GOT3 (cell line): ENCODE measurements at places on chromosomes 6 and 20.

DNA sequence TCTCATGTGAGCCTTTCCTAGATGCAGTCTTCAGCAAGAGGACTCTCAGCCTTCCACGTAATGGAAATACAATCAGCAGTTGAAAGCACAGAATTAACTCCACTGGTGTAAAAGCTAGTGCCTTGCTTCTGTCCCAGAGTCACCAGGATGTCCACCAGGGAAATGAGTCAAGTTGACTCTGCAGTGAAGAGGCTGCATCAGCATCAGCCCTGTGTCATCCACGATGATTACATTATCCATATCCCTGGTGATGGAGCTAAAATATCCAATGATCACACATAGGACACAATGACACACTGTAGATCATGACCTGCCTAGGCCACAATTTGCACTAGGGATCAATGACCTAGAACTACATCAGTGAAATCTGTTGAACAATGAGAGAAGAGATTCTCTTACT is 262.4 kb downstream of the ERMARD start:
- DNase-seq, result no peak

DNA sequence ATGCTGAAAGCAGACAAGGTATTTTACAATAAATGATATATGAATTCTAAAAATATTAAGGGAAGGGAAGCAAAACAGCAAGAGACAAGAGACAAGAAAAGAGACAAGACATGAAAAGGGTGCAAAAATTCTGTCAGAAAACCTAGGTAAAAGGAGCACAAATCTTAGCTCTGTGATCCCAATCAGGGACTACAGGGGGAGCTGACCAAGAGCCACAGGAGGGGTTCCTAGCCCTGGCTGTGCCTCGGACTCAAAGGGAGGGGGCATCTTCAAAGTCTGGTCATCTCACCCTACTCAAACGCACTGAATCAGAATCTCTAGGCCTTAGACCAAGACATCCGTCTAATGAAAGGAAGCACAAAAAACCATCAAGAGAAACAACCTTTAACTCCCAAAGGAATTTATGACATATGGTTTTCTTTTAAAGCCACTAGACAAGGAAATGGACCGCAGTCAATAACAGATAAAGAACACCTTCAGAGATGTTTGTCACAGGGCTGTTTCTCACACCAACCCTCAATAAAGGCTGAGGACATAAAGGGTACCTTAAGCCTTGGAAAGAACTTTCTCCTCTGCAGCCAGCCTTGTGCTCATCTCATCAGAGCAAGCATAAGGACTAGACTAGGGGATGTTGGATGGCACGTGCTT is 130.4 kb upstream of the CDYL start:
- DNase-seq, result no peak

GRCh38 chr6:170057961-170058877 is 232.7 kb downstream of the DLL1 start:
- no peak for DNase-seq

- no peak for DNase-seq
These were observed 3.2 kb upstream of the ID4 start for GRCh38 chr6:19833947-19834346.

- DNase-seq, result no peak
These were observed 21.8 kb upstream of the NAA20 start for GRCh38 chr20:19995220-19995863.

DNA sequence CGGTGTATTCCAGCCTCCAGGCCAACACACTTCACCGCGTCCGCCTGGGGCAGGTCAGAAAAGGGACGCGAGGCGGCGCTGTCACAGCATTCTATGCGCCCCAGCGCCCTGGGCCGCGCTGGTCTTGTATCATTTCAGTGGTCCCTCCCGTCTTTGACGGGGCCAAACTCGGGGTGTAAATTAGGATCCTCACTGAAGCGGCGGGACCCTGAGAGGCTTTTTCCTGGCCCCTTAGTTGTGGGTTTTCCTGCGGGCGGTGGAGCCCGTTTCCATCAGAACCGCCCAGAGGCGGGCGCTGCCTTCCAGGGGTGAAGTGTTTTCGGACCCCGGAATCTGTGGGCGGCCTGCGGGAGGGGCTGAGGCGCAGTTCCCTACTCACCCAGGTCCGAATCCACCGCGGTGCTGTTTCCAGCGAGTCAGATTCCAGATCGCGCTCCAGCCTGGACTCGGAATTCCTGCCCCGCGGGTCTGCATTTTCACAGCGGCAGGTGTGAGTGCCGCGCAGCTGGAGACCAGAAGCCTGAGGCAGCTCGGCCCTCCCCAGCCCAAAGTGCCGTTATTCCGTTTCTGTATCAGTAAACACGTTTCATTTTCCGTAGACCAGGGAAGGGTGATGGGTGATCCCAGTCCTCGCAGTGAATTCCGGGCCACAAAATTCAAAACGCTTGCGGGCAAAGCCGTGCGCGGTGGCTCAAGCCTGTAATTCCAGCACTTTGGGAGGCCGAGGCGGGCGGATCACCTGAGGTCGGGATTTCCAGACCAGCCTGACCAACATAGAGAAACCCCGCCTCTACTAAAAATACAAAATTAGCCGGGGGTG is 3.9 kb upstream of the MICB start:
- DNase-seq, result peak; percentile 37

- no peak for DNase-seq
These were observed 169.5 kb upstream of the CENPW start for GRCh38 chr6:126170433-126170832.

GRCh38 chr6:144190080-144190479 is 39.8 kb downstream of the STX11 start:
- DNase-seq, result no peak

GRCh38 chr6:16324184-16324583 is 85.8 kb downstream of the GMPR start:
- DNase-seq, result no peak

DNA sequence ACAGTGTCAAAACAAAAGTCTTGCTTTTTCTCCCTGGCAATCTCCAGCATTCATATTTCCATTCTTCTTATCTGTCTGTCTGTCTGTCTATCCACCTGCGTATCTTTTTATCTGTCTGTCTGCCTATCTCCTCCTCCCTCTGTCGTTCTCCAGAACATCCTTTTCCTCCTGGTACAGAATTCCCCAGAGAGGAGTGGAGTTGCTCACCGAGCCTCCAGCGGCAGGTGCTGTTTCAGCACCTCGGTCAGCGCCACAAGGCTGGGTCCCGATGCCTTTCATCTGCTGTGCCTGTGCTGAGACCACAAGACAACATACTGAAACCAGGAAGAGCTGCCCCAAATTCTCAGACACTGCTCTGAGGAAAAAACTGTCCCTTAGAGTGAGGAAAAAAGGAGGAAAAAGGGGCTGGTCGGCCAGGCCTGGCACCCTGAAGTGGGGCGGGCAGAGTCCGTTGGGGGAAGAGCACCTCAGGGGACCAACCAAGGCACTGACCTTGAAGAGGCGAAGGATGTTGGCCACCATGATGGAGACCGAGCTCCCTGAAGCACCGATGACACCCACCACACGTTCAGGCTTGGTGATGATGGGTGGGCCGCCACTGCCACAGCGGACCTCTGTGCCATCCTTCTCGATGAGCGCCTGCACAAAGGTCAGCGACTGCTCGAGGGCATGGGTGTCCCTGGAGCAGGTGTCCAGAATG is 13.3 kb downstream of the GRM4 start:
- no peak for DNase-seq

DNA sequence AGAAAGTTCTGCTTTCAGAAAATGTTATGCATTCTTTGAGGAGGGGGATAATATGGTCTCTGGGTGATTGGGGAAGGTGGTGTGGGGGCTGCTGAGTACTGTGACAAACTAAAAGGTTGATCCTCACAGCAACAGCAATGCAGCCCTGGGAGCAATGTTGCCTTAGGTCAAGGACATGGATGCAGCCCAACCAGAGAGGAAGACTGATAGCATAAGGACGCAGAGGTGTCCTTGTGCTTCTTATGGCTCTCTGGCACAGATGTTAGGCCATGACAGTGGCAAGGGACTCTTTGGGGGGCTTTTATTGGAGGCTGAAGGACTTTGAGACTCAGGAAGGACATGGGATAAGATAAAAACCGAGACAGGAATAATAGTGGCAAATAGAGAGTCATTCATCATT is 186.2 kb upstream of the PHACTR1 start:
- no peak for DNase-seq

DNA sequence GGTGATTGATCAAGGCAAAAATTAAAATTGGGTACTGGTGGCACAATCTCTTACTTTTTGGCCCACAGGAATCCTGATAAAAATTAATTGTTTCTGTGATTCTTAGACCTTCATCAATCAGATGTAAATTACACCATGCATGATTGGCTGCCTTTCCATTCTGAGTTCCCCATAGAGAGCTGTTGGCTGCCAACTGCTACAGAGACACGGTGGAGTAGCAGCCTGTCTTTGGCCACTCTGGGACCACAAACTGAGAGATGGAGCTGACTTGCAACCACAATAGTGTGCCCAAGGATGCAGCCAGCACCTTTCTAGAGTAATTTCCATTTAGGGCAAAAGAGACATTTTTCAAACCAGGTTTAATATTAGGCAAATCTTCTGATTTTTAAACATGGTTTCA is 274.3 kb upstream of the MMS22L start:
- DNase-seq, result no peak

- no peak for DNase-seq
These were observed 41.1 kb upstream of the NKX2-2 start for GRCh38 chr20:21554985-21555384.

DNA sequence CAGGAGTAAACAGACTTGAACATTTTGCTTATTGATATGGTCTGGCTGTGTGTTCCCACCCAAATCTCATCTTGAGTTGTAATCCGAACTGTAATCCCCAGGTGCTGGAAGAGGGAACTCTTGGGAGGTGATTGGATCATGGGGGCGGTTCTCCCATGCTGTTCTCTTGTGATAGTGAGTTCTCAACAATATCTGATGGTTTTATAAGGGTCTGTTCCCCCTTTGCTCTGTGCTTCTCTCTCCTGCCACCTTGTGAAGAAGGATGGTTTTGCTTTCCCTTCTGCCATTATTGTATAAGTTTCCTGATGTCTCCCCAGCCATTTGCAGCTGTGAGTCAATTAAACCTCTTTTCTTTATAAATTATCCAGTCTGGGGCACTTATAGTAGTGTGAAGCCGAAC is 40.0 kb downstream of the MYLIP start:
- no peak for DNase-seq

- DNase-seq, result no peak
These were observed 118.6 kb upstream of the CCDC28A start for GRCh38 chr6:138654715-138655634.

- no peak for DNase-seq
These were observed 697.0 kb upstream of the POU3F2 start for GRCh38 chr6:98137391-98137790.

GRCh38 chr20:19937651-19938420 is 79.3 kb upstream of the NAA20 start:
- no peak for DNase-seq

GRCh38 chr20:24507182-24507853 is 37.9 kb downstream of the SYNDIG1 start:
- no peak for DNase-seq

DNA sequence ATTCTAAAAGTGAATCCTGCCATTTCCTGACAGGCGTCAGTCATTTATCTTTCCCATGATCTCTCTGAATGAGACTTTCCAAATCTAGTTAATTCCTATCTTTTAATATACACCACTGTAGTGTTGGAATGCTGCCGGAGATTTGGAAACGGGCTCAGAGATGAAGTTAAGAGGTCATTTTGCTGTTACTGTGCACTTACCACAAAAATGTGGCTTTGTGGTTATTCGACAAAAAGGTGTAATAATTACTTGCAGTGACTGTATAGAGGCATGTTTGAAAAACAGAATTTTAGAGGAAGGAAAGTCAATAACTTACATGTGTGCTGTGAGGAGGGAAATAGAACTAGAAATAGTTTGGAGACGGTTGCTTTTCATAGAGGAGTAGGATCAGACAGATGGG is 460.2 kb upstream of the BTBD3 start:
- no peak for DNase-seq

GRCh38 chr20:49901588-49901987 is 13.7 kb downstream of the SPATA2 start:
- DNase-seq, result no peak

DNA sequence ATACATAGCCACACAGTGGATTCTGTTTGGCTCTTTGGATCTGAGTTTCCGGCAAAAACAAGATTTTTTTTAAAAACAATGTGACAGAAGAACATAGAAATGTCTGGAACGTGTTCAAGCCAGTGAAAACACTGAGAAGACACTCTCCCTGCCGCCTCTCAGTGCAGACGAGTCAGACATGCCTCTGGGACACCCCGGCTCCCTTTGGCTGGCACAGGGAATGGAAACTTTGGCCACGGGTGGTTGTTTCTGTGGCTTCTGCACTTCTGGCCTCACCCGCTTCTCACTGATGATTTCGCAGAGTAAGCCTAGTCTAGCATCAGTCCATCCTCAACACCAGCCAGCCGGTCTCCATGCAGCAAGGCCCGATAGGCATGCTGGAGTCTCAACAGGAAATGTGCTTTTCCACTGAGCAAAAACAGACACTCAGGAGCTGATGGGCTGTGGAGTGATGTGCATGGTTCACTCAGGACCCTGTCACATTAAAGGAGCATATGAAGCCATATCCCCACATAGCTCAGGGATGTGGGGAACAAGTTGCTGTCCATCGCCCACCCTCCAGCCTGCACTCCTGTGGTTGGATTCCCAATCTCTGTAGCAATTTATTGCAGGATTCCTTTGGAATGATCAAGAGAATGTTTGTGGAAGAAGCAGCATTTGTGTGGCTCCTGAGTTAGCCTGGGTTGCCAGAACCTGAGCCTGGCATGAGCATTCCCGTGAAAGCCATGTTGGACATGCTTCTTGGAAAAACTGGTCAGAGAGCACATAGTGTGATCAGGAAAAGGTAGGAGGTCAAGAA is 262.0 kb upstream of the RIN2 start:
- no peak for DNase-seq

DNA sequence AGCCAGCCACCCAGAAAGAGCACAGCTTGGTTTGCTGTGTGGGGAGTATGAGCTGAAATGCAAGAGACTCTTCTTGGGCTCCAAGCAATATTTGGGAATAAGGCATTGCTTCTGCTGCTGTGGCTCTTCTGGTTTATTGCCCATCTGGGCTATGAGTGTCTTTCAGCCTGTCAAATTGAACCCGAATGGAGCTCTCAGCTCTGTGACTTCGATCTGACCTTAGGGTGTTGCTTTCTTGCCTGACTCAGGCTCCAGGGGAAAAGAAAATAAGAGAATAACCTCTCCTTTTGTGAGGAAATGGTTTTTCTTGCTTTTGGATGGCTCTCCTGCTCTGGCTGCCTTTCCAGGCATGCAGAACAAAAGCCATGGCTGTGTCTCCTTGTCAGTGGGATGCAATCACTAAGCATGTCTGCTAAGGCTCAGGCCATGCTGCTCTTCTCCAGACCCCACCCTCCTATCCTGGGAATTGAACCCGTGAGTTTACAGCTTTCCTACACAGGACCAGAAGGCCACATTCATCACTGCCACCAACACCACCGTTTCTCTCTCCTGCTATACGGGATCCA is 169.4 kb upstream of the JAG1 start:
- DNase-seq, result no peak

GRCh38 chr6:4910037-4910760 is 93.6 kb downstream of the RPP40 start:
- no peak for DNase-seq

- DNase-seq, result no peak
These were observed 60.2 kb downstream of the LRRC1 start for GRCh38 chr6:53854843-53855567.
